ENCODE measurements at places on chromosomes 2 and 18. TPM values are rescaled to one million over a fixed set of nuclear protein-coding genes. Genes with fewer than 3 reads are reported as not detected.
A peak's percentile ranks its signal among the peaks of the same experiment; 100 is the strongest.

- DNase-seq: no peak
These were observed 73.8 kb downstream of the CBLN2 start for GRCh38 chr18:72470391-72470790.

DNA sequence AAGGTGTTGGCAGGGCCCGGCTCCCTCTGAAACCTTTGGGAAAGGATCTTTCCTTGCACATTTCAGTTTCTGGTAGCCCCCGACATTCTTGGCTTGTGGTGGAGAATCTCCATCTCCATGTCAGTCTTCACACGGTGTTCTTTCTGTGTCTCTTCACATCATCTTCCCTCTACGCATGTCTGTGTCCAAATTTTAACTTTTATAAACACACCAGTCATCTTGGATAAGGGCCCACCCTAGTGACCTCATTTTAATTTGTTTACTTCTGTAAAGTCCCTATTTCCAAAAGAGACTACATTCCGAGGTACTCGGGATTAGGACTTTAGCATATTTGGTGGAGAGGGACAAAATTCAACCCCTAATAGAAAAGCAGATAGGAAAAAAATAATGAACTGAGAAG is 138.4 kb downstream of the GALNT3 start:
- no peak for DNase-seq

GRCh38 chr2:53108246-53108645 is 659.4 kb upstream of the CHAC2 start:
- DNase-seq: no peak

GRCh38 chr2:166758956-166759355 is 129.3 kb upstream of the XIRP2 start:
- DNase-seq: no peak

GRCh38 chr2:134089454-134089853 is 164.4 kb upstream of the MGAT5 start:
- no peak for DNase-seq

DNA sequence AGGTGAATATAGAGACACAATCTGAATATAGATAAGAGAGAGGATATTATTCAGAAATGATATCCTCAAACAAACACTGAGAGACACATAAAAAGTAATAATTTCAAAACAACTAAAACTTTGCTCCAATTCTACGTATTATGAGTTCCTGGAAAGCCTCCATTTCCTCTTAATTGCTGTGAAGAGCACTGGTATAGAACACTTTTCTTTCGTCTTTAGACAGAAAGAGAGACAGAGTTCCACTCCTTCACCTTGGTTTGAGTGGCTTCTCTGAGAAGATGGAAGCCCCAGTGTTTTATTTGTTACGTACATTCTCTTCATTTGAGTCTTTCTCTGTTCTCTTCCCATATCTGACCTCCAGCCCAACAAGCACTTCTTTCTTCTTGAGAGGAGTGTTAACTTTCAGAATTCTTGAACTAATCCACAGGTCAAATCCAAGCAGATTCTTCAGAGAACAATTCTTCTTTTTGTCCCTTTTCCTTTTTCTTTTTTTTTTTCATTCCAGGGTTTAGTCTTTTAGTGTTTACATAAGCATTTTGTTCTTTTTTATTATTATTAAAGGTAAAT is 6.4 kb upstream of the PIK3C3 start:
- no peak for DNase-seq

- DNase-seq: no peak
These were observed 39.1 kb upstream of the IGFBP2 start for GRCh38 chr2:216594081-216594480.

DNA sequence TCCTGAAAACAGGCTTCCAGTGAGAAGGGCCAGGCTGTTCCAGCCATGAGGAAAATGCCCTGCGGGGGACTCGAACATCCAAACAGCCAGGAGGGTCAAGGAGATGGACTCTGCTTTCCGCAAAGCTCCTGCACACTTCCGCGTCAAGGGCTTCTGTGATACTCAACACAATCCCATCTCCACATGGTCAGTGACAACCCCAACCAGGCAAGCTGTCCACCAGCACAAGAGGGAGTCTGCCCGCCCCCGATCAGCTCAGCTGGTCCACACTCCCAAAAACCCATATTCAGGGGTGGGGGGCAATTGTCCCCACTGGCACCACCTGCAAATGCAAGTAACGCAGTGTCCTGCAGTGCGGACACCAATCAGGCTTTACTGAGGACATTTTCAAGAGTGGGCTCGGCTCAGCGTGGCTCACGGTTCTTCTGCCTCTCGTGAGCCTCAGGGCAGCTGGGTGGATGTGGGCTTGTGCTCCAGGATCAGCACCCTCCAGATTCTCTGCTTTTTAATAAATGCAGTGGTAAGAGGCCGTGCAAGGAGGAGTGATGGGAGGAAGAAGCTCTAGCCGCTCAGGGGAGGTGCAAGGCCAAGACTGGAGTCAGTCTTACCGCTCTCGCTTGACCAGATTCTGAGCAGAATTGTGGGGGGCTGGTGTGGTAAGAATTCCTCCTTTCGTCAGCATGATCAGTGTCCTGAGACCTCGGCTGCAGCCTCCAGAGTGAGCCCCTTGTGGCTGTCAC is 19.5 kb upstream of the CIDEA start:
- DNase-seq: no peak

- DNase-seq: no peak
These were observed 106.2 kb upstream of the BZW1 start for GRCh38 chr2:200705305-200706041.

GRCh38 chr2:47029737-47030524 is 114.3 kb upstream of the MCFD2 start:
- peak; percentile 98 for DNase-seq

GRCh38 chr2:20429528-20429927 is 17.3 kb upstream of the RHOB start:
- no peak for DNase-seq

- peak; percentile 78 for DNase-seq
These were observed 207.4 kb downstream of the ARL6IP6 start for GRCh38 chr2:152925547-152926448.

DNA sequence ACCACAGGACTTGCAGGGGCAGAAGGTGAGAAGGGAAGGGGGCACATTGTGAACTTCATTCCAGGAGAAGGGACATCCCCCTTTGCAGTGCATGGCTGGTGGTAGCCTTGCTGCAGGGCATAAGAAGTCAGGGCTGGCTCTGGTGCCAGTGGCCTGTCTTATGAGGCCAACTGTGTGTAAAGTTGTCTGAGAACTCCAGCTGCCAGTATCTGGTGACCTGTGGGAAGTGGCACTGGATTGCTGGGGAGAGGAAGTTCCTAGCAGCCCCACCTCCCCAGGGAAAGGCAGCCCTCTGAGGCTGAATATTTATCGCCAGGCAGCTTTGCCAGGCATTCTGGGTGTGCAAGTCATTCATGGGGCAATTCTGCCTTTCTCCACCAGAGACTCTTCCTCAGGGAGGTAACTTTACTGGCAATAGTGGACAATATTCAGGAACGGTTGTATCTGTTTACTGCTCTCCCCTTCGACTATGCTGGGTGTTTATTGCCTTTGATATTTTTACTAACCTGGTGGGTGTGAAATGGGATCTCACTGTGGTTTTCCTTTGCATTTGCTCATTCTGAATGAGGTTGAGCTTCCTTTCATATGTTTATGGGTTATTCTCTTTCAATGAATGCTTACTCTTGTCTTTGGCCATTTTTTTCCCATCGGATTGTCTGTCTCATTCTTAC is 12.3 kb downstream of the TRPM8 start:
- peak; percentile 60 for DNase-seq

DNA sequence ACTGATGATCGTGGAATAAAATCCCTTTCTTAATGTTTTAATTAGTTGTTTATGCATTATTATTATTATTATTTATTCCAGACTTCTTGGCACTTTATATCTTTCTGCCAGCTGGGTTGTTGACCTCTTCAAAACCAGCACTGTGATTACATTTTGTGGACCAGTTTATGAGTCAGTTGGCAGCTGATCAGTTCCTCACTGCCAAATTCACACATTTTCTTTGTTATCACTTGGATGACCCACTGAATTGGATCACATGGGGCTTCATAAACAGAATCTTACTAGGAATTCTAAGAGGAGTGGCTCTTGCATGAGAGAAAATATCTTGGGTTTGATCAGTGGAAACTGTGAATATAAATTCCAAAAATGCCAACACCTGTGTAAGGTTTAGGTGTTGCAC is 321.8 kb upstream of the SPRED2 start:
- peak; percentile 86 for DNase-seq

DNA sequence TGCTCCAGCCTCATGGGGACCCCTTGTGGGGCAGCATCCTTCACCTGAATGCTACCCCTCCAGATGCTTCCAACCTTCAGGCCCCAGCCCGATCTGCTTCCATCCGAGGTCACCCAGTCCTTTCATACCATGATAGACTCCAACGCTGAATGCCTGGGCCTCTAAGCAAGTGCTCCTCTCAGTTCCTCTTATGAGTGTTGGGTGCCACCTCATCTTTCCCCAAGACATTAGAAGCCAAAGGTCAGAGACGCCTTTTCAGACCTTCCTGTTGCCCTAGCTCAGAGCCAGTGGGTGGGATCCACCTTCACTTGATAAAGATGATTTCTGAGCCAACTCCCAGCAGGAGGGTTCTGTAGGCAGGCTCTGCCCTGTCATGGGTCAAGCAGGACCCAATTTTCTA is 174.5 kb upstream of the MGAT5 start:
- no peak for DNase-seq

DNA sequence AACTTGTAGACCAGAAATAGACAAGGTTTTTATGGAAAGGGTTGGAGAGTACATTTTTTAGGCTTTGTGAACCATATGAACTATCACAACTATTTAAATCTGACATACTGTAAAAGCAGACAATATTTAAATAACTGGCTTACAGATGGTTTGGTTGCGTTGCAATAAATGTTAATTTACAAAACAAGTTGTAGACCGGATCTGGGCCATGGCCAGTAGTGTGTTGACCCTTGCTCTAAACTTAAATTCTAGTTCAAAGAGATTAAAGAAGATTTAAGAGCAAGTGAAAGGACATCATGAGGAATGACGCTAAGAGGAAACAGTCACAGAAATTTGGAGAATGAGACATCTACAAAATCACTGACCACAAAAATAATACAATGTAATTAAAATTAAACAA is 652.7 kb downstream of the DCDC2C start:
- no peak for DNase-seq

- peak; percentile 53 for DNase-seq
These were observed 98.8 kb downstream of the TRABD2A start for GRCh38 chr2:84781942-84782716.

DNA sequence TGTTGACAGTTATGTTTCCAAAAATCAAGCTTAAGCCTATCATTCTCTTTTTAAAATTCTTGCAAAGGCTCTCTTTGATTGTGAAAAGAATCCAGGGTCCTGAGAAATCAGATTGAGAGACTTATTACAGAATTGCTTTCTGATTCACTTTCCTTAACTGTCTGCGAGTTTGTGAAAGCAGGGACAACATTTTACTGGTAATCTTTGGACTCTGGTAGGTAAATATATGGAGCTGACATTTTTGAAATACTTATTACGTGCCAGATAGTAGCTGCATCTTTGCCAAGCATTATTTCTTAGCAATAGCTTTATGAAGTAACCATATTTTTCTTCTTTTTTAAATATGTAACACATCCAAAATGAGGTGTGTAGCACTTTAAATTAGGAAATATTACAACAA is 570.9 kb downstream of the CMPK2 start:
- no peak for DNase-seq

GRCh38 chr2:196258407-196258806 is 87.0 kb upstream of the STK17B start:
- DNase-seq: no peak

GRCh38 chr2:15874854-15875804 is 65.2 kb upstream of the MYCN start:
- DNase-seq: no peak

DNA sequence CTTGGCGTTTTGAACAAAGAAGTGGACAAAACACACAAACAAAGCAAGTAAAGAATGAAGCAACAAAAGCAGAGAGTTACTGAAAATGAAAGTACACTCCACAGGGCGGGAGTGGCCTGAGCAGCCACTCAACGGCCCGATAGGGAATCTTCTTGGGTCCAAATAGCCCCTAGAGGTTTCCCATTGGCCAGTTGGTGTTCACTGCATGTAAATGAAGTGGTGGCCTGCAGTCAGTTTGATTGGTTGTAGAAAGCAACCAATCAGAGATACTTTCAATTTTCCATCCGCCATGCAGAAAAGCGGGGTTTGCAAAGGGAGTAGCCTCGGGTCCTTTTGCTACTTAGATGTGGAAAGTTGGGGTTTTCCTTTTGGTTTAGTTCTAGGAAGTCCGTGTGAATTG is 31.6 kb downstream of the CYBRD1 start:
- DNase-seq: peak; percentile 99

GRCh38 chr2:200943527-200944105 is 19.8 kb downstream of the ORC2 start:
- DNase-seq: no peak

- DNase-seq: no peak
These were observed 55.3 kb upstream of the NABP1 start for GRCh38 chr2:191622374-191623320.

DNA sequence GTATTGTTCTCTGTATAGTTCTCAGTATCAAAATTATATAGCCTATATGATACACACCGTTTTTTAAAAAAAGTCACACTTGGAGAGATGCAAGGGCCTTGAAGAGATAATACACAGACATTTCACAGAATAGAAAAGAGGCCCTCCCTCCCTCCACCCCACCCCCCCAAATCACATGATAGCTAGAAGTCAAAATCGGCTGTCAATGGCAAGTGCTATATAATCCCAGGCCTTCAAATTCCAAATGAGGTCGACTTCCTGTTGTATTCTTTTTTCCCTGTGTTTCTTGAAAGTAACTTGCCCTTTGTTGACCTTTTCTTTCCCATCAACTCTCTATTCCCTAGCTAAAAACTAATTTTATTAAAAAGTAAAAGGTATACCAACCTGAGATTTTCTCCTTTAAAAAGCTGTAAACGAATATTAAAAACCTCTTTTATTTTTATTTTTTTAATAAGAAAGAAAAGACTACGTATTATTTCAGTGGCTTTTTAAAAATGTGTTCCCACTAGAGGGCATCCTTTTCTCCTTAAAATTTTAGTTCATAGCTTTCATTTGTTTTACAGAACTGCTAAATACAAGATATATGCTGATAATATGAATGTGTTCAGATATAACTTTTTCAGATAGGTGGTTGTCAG is 46.6 kb downstream of the KCMF1 start:
- peak; percentile 23 for DNase-seq

DNA sequence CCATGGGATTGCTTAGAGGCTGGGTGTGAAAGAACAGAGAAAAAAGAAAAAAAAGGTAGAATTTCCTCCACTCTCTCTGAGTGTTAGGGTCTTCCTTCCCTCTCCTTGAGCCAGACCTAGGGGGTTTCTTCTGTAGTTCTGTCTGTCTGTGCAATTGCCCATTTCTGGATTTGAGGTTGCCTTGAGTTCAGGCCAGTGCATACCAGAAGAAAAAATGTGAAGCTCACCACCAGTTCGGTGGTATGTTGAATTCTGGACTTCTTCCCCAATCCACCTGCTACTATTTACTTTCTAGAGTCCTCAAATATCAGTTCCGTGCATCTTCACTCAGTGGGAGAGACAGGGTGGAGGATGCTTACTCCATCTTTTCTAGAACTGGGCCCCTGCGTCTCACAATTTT is 15.3 kb upstream of the SELENOI start:
- DNase-seq: no peak

GRCh38 chr2:173555833-173556232 is 201.2 kb downstream of the CDCA7 start:
- DNase-seq: no peak

The GAL3ST2 gene
- total RNA-seq: not detected

The PLGLB2 gene
- 0.50 TPM for total RNA-seq

The LRATD1 gene
- not detected for total RNA-seq

The KCNE4 gene
- total RNA-seq: not detected

The CARF gene
- 7.0 TPM for total RNA-seq

The ZNF2 gene
- 4.1 TPM for total RNA-seq

The ARHGEF4 gene
- 12.2 TPM for total RNA-seq

The CGREF1 gene
- 0.40 TPM for total RNA-seq

The MDH1 gene
- 440 TPM for total RNA-seq
